Naive thymus-derived CD8-positive, alpha-beta T cell (primary cell): ENCODE measurements at places on chromosomes 7 and 10.
A peak's percentile ranks its signal among the peaks of the same experiment; 100 is the strongest.

DNA sequence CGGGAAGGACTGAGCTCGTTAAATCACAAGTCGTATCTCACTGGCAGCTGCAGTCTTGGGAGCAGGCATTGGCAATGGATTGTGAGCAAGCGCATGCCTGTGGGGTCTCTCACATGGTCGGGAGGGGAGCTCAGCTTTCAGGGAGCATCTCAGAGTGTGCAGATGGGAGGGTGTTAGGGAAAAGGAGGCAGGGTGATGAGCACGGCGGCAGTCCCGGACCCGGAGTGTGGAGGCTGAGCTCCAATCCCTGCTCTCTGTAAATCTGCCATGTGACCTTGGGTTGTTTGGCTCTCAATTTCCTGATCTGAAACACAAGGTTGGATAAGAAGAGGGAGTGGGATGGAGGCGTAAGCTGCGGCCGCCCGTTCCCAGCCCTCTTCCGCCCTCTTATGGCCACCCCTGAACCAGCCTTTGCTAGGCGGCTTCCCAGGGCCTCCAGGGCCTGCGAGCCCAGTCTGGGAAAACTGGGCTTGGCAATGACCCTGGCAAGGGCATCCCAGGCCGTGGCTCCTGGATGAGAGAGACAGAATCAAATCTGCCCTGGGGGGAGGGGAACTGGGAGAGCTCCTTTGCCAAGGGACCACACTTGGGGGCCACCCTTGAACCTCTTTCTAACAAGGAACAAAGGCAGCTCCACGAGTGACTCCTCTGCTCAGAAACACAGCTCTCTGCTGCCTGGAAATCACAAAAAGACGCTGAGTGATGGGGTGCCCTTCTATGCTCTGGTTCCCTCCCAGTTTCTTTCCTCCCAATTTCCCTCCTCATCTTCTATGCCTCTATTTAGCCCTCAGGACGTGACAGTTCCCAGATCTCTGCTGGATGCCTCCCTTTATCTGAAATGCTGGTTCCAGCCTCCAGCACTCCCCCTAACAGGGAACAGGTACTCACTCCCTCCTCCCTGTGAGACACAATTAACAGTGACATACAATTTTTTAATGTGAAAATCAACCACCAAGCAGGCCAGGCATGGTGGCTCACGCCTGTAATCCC lies 41.7 kb upstream of the LOXL4 start:
- no peak for DNase-seq

GRCh38 chr7:69598487-69599285 lies 411 bp downstream of the AUTS2 start:
- peak; percentile 16 for DNase-seq

DNA sequence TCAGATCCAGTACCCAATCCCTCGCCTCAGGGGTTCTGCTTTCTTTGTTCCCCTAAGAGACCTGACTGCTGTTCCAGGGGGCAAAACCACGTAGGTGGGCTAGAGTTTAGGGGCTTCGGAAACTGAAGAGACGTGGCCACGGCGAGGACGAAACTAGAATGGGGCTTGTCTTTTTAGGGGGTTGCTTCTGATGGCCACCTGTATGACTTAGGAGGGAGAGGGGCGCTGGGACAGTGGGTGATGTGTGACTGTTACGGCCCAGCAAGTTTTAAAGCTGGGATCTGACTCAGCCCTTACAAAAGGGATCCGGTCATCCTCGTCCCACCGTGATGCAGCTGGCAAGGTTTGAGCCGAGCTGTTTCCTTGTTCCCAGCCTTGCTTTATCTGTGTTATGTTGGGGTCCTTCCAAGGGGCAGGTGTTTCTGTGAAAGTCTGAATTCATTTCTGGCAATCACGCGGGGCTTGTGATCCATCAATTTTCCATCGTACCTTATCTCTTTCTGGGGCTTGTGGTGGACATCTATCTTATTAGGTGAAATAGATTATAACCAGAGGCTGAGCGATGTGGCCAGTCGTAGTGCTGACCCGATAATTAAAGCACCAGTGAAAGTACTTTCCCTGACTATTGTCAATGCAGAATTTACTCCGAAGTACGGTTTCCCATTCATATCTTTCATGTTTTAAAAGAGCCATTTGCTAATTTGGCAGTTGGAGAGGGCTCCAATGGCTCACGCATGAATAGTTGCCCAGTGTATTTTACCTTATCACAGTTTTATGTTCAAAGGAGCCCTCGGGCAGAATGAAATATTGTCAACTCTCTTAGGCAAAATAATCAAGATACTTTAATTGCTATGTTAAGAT lies 830 bp downstream of the MET start:
- no peak for DNase-seq

DNA sequence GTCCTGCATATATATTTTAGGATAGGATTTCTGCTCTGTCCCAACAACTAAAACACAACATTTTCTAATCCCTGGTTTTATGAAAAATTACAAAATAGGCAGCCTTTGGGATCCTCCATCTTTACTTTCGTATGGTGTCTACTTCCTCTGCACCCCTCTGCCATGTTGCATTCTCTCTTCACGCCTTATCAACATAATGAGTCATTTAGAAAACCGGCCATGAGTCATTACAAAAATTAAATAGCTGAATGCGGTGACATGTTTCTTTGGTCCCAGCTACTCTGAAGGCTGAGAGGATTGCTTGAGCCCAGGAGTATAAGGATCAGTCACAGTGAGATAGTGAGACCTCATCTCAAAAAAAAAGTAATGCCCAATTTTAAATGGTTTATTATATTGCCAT lies 148.1 kb upstream of the CELF2 start:
- no peak for DNase-seq

GRCh38 chr7:2730846-2731770 lies 43.1 kb downstream of the AMZ1 start:
- no peak for DNase-seq

GRCh38 chr10:67790534-67791408 lies 47.2 kb downstream of the DNAJC12 start:
- DNase-seq, result no peak

DNA sequence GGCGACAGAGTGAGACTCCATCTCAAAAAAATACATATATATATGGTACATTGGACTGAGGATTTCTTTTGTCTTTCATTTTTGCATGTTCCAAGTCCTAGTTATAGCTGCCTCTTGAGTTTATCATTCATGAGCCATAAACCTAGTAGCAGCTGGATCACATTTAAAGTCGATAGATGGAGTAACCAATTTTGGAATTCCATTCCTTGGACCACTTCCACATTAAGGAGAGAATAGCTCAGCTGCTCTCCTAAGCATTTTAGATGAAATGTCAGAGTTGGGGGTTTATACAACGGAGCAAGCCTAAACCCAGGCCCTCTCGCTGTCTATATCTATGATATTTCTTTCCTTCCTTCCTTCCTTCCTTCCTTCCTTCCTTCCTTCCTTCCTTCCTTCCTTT lies 141.2 kb downstream of the LYZL1 start:
- DNase-seq, result no peak

DNA sequence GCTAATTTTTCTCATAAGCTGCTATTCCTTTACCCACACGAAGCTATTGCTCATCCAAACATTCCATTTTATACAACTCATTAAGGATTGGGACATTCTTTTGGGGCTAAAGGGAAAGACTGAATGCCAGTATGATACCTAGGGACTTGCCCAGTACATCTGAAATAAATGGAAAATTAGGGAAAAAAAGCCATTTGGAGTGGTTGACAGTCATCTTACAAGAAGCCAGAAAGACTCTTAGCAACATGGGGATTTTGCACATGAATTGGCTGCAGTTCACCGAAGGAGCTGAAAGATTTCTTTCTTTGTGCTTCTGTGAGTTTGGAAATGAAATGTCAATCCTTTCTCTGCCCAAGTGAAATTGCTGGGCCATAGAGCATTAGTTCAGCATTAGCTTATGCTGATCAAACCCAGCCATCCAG lies 43.3 kb upstream of the MTURN start:
- no peak for DNase-seq

DNA sequence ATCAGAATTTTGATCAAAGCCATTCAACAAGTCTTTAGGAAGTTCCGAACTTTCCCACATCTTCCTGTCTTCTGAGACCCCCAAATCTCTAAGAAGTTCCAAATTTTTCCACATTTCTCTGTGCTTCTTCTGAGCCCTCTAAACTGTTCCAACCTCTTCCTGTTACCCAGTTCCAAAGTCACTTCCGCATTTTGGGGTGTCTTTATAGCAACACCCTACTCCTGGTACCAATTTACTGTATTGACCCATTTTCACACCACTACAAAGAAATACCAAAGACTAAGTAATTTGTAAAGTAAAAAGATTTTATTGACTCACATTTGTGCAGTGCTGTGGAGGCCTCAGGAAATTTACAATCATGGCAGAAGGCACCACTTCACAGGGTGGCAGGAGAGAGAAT lies 385.8 kb upstream of the GHITM start:
- DNase-seq, result no peak

- DNase-seq, result no peak
Observed at GRCh38 chr10:4345877-4346646, 479.9 kb upstream of the AKR1E2 start.

- DNase-seq, result no peak
Observed at GRCh38 chr7:15168489-15168888, 265.9 kb upstream of the DGKB start.

GRCh38 chr7:42247301-42247700 lies 10.3 kb upstream of the GLI3 start:
- DNase-seq, result no peak

DNA sequence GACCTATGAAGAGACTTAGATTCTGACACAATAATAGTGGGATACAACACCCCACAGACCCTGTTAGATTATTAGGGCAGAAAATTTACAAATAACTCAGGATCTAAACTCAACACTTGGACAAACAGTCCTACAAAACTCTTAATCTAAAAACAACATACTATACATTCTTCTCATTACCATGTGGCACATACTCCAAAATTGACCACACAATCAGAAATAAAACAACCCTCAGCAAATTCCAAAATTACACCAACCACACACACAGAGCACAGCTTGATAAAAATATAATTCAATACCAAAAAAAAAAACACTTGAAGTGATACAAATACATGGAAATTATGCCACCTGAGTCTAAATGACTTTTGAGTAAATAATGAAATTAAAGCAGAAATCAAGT lies 7.8 kb downstream of the ZNF680 start:
- no peak for DNase-seq

DNA sequence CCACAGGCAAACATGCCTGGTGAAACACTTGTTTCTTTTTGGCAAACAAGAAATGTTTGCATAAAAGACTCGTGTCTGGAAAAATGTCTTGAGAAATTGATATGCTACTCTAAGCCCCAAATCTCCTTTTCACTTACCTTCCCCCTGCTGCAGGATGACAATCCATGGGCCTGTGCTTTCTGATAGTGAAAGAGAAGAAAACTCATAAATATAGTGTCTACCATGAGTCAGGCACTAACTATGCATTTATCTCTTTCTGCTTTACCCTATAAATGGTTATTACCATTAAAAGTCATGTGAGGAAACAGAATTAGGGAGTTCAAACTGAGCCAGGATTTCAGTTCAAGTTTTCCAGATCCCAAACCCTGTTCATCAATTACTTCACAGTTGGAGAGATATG lies 6.6 kb upstream of the TARP start:
- no peak for DNase-seq

DNA sequence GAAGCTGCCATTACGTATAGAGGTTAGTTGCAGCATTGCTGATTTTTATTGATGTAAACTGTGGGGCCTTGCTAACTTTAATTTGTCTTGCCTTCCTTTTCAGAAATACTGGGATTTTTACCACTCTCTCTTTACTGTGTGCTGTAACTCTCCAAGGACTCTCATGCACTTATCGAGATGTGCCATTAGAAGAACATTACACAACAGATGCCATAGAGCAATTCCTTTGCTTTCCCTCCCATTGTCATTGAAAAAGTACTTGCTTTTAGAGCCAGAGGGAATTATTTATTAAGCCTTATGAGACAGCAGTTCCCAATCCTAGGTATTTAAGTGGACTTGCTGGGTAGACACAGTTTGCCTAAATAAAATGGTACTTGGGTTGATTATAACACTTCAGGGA lies 51.7 kb downstream of the ASB4 start:
- no peak for DNase-seq

GRCh38 chr10:87836098-87836497 lies 18.1 kb upstream of the ATAD1 start:
- no peak for DNase-seq

DNA sequence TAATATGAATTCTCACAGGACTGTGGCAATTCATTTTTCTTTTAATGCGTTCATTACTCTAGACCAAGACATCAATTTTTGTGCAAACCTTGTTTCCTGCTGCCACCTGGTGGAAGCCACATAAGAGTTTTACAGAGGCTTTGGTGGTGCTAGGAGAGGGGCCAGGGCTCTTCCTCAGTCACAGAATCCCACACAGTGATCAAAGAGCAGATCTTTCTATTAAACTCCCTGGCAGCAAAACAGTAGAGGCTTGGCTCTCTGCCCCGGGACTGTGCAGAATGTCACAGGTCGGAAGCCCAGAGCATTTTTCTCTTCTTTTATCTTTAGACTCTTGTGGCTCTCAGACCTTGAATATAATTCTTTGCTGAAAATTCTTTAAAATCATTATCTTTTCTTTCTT lies 506.4 kb upstream of the C7orf33 start:
- DNase-seq, result no peak

- DNase-seq, result no peak
Observed at GRCh38 chr10:16439295-16439694, 2.5 kb downstream of the PTER start.

DNA sequence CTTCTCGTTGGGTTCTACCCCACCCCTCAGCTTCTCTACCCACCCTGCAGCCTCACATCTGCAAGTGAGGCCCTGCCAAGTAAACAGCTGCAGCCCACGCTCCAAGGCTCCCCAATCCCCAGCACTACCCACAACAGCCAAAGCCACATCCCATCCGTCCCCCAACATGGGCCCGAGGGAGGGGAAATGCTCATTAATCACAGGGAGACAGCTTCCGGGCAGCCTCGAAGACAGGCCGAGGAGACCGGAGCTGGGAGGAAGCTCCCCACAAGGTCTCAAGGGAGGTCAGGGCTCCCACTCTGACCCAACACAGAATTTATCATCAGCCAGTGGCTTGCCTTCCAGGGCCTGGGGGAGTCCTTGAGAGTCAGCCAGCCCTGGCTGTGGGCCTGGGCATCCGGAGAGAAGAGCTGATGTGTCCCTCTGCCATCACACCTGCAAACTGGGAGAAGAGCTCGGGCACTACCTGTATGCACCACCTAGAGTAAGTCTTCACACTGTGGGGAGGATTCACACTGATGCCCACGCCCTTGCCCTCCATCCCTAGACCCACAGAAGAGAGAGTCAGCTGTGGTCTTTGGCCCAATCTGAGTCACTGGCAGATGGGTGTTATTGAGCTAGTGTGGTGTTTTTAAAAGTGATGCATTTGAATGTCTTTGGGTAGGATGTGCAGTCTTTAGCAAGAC lies 115.5 kb upstream of the ZMIZ1 start:
- DNase-seq, result no peak

GRCh38 chr7:45574669-45575500 lies 717 bp downstream of the ADCY1 start:
- no peak for DNase-seq

- no peak for DNase-seq
Observed at GRCh38 chr7:48414011-48414732, 242.9 kb downstream of the ABCA13 start.
